Stimulated activated CD4-positive, alpha-beta T cell treated with anti-CD3 and anti-CD28 coated beads, Interleukin-4, amount 100 ng/mL, for 24 hours (primary cell): ENCODE measurements at places on chromosomes 16 and 17.

- DNase-seq: no peak
Measured at GRCh38 chr16:69593751-69594255, 28.0 kb downstream of the NFAT5 start.

GRCh38 chr17:4142107-4142900, 526 bp downstream of the ZZEF1 start:
- DNase-seq: peak; percentile 27

GRCh38 chr17:56838687-56839086, 4.7 kb downstream of the DGKE start:
- no peak for DNase-seq

DNA sequence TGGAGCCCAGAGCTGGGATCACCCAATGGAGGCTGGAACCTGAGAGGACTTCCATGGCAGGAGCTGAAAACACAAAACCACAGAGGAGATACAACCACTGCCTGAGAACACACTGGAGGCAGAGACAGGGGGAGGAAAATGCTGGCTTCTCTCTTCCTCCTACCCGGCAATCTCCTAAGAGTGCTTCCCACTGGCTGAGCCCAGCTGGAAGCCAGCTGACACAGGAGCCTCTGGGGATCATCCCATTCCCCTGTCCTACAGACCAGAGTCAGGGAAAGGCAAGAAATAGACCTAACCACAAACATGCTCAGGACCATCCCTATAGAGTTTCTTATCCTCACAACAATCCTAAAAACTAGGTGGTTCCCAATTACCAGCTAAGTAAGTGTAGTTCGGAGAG, 112.4 kb upstream of the CDH5 start:
- DNase-seq: no peak

DNA sequence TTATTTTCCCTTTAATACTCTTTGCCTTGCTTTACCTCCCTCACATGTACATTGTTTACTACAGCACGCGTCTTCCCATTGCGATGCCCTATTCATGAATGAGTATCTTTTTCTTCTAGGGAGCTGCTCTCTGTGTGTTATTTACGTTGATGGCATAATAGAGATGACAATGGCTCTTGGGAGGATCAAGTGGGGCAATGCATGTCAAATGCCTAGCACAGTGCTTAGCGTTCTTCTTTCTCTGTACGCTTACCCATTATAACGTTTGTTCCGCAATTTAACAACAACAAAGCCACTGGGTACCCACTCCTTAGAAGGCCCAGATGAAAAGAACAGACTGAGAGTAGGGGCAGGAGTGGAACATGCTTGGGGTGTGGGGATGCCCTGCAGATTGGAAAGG, 271.6 kb upstream of the TNRC6C start:
- DNase-seq: no peak

GRCh38 chr16:4487955-4488498, 11.8 kb downstream of the HMOX2 start:
- DNase-seq: no peak

DNA sequence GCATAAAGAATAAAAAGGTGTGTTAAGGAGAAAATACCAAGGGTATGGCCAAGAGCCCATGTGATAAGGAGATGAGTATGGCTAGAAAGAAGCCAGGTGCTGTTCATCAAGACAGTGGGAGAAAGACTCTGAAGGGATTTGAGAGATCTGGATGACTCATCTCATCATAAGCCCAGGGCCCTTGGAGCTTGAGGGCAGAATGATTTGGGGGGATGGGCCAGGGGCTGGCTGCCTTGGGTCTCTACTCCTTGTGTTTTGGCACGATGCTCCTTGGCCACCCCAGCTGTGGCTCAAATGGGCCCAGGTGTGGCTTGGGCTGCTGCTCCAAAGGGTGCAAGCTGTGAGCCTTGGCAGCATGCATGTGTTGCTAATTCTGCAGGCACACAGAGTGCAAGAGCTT, 14.5 kb upstream of the TNFRSF13B start:
- DNase-seq: no peak

GRCh38 chr17:80718428-80718827, 173.8 kb downstream of the RPTOR start:
- no peak for DNase-seq

DNA sequence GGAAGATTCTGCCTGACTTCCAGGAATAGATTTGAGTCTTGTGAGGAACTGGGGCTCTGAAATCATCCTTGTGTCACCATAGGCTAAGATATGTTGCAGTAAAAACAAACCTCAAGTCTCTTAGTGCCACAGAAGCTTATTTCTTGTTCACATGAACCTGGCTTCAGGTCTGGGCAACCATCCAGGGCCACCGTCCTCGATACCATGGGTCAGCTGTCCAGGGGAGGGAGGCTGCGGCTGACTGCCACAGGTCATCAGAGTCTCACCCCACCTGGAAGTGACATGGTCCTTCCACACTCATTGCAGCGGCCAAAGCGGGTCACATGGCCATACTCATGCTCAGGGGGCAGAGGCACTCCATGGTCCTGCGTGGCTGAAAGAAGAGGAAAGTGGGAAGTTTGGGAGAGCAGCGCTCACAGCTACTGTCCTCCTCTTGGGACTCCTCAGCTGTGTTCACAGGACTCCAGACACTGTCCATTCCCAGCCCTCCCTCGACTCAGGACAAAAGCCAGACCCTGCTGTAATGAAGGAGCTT, 284.5 kb downstream of the CBLN1 start:
- DNase-seq: no peak

- no peak for DNase-seq
Measured at GRCh38 chr17:64214950-64215349, 48.1 kb downstream of the TEX2 start.

GRCh38 chr17:68701046-68701445, 99.9 kb upstream of the FAM20A start:
- no peak for DNase-seq

- DNase-seq: no peak
Measured at GRCh38 chr17:49249292-49249794, 18.8 kb upstream of the PHOSPHO1 start.

- peak; percentile 17 for DNase-seq
Measured at GRCh38 chr16:89534252-89534756, 26.1 kb downstream of the SPG7 start.

DNA sequence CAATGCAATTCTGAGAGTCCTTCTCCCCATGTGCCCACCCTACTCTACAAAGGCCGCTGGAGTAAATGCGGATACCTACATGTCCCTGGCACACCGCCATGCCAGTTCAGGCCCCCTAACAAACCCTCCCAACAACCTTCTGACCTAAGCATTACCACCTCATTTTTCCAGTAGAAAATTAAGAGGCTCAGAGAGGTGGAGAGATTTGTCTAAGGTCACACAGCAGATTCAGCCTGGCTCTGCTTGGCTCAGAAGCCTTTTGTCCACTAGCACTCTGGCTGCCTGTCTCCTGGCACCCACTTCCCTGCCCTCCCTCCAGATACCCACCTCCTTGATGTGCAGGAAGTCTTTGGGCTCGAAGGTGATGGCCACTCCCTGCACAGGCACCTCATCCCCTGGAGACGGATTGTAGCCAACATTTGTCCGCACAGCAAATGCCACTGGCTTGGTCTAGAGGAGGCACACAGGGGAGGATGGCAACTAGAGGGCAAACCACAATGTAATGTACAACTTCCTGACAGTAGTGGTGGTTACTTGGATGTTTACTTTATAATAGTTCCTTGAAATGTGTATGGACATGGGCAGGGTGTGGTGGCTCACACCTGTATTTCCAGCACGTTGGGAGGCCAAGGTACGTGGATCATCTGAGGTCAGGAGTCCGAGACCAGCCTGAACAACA, 10.2 kb downstream of the CACNB1 start:
- no peak for DNase-seq

DNA sequence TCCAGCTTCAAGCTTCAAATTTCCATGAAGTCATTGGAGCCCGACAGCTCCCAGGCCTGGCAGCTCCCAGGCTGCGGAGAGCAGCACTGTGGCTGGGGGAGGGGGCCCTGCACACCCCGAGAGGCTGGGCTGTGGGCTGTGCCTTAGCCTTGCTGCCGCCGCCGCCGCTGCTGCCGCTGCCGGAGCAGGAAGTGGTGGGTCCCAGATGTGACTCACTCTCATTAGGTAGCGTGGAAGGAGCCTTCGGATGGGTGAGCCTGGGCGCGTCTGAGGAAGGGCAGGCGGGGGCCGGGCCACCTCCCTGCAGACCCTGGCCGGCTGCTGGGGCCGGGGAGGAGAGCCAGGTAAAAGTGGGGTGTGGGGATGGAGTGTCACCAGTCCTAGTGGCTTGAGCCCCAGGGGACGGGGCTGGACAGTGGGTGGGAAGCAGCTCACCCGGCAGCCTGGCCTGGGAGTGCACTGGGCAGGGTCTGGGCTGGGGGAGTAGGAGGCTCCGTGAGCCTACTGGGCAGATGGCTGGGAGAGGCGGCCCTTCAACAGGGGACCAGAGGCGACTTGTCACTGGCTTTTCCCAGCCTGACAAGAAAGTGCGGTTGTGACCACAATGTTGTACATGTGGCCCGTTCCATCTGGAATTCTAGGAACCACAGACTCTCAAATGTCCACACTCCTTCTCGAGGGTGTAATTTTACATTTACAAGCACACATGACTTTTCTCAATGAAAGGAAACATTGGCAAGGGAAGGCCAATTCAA, at the start of gene ADCY7:
Gene ADCY7 (plus strand): TSS at position 215 of the 755 bp plus-strand sequence. CDS start 21,629 bp downstream, outside the sequence.
- peak; percentile 87 for DNase-seq

- DNase-seq: peak; percentile 57
Measured at GRCh38 chr17:42361781-42362186, 26.5 kb downstream of the STAT3 start.

DNA sequence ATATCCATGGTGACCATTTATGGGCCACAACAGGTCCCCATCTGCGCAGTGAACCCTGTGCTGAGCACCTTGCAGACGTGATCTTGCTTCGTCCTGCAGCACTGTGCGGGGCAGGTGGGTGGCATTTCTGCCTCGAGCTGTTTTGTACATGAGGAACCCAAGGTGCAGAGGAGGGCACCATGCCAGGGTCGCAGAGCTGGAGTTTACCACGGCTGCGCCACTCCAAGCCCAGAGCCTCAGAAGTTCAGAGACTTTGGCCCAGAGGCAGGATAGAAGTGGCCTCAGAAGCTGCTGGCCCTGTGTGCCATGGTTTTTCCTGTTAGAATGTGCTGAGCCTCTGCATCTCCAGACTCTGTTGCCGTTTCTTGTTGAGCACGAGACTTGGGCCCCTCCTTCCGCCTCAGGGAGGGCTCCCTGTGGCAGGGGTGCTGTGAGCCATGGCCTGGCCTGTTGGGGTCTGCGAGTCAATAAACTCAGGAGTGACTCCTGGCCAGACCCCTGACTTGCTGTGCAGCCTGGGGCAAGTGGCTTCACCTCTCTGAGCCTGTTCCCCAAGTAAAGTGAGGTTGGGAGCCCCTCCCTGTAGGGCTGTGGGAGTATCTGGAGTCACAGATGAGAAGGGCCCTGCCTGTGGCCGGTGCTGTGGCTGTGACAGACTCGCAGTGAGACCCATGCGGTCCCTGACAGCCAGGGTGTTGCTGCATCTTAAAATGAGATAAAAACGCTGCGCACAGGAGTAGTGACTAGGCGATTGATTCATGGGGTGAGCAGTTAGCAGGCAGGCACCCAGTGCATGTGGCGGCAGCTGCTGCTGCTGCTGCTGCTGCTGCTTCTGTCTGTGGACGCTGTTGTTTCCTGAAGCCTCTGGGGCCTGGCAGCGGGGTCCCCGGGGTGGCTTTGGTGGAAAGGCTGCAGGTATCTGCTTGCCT, 11.8 kb downstream of the MAP2K3 start:
- no peak for DNase-seq

DNA sequence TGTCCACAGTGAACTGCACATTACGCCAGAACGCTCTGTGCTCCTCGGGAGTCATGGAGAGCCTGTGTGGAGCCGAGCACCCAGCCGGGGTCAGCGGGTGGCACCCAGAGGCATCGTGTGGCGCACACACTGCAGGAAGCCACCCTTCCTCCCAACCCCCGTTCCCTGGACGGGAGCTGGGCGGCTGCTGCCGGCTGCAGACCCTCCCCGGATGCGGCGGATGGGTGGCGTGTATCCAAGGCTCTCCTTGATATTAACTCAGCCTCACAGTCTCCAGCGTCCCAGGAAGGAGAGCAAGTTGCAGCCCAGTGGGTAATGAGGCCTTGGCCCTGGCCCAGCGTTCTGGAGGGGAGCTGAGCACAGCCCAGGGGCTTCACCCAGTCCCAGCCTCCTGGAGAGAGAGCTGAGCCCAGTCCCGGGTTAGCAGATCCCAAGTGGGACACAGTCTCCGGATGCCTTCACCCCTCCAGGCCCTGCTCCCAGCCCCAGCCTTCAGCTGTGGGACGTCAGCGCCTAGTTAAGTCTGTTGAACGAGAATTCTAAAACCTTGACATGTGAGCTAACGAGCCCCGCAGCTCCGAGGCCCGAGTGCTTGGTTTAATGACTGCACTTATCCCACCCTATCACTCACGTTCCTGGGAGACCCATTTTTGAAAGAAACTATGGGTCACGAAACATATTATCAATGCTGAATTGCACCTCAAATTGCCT, 86.6 kb downstream of the TBC1D16 start:
- no peak for DNase-seq

GRCh38 chr17:55334285-55334684, 69.5 kb downstream of the HLF start:
- no peak for DNase-seq

- no peak for DNase-seq
Measured at GRCh38 chr16:51155199-51155607, 4.1 kb upstream of the SALL1 start.

DNA sequence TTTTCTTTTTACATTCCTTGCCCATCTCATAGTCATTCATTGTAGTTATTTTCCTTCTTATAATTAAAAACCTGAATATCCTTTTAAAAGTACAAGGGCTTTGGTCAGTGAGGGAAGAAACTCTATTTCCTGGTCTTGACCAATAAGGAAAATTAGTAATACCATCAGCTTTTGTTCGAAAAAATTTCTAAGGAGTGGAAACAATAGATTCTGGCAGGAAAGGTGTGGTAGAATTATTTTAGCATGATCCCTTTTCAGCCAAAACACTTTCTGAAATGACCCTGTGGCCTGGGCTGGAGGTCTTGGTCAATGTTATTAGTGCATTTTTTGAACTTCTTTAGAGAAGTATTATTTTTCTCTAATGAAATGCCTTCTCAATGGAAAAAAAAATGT, 36.6 kb downstream of the IQCK start:
- DNase-seq: no peak

DNA sequence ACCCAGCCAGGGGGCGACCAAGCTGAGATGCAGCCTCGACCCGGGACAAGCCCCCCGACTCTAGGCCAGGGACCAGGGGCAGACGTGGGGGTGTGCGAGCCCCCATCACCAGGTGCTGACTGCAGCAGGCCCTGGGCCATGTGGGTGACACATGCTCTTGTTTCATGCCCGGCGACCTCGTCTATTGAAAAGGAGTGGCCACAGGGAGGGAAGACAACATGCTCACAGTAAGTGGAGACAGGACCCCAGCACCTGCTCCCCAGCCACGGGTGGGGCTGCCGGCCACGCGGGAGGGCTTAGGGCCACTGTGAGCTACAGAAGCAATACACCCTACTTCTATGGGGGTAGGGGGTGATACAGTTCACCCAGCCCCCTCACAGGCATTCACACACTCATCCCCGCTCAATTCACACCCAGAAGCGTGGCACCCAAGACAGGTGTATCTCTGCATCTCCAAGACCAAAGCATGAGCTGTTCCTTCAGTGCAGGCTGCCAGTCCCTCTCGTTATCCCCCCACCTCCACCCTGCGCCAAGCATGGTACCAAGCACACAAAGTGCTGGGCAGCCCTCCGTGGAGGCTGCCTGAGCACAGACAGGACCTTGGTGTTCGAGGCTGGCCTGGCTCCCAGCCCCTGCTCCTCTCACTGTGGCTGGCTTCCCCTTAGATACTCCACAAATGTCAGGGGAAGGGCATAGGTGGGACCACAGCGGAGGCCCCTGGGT, 13.6 kb downstream of the VASN start:
- DNase-seq: no peak
